ENCODE measurements at places on chromosomes 11 and 22.

GRCh38 chr11:15821451-15821850 is 534.9 kb downstream of the SOX6 start:
- no peak for DNase-seq

DNA sequence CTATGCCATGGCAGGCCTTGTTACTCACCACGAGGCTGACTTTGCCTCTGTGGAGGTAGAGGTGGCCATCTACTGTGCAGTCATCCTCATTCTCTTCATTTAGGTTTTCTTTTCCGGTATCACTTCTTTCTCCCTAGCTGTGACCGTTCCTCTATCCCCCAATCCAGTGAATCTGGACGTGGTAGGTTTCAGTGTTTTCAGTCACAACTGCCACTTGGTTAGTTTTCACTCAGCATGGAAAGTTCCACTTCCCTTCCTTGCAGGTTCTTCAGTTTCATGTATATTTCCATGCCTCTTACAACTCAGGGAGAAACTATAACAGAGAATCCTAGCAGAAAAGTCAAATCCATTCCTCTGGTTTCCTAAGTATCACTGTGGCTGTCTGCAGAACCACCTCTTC is 1.9 kb downstream of the HPS4 start:
- no peak for DNase-seq

GRCh38 chr11:75328426-75329277 is 22.8 kb downstream of the ARRB1 start:
- DNase-seq, result no peak

GRCh38 chr11:65373839-65374580 is 8.4 kb downstream of the SLC25A45 start:
- DNase-seq, result no peak

GRCh38 chr11:827146-827896 is 398 bp upstream of the CRACR2B start:
- no peak for DNase-seq

GRCh38 chr11:126134461-126135155 is 71.9 kb upstream of the CDON start:
- DNase-seq, result no peak

GRCh38 chr11:111945198-111945597 is 8.1 kb downstream of the DIXDC1 start:
- DNase-seq, result no peak

- no peak for DNase-seq
Measured at GRCh38 chr11:47928426-47928825, 51.9 kb upstream of the PTPRJ start.

GRCh38 chr11:35227576-35228327 is 88.8 kb downstream of the CD44 start:
- no peak for DNase-seq

- no peak for DNase-seq
Measured at GRCh38 chr11:84419616-84420015, 1133.4 kb upstream of the CCDC90B start.

DNA sequence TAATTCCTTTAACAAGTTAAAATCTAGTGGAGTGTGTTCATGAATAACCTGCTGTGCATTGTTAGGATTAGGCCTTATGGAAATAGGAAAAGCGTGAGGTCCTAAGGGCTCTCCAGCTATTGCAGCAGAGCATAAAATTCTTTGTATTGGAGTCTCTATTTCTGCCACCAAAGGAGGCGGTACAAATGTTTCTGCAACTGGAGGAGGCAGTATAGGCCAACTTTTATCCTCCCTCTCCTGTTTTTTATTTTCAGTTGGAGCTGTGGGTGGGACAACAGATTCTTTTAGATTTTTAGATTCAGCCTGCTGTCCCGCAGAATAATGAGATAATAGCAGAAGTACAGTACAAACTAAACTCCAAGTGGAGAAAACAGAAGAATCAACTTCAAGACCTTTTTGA is 26.2 kb downstream of the OR10A6 start:
- DNase-seq, result no peak

DNA sequence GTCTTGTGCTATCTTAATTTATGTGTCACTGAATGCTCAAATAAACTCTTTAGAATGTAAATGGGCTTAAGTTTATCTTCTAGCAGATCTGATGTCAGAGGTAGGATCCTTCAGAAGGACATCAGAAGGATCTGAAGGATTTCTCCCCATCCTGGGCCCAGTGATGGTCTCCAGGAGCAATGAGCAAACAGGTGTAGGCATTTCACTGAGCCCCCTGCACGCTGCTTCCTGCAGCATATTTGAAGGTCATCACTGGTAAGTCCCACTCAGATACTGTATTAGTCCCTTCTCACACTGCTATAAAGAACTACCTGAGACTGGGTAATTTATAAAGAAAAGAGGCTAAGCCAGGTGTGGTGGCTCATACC is 4.5 kb downstream of the GSTP1 start:
- no peak for DNase-seq

GRCh38 chr11:95093548-95093947 is 3.9 kb downstream of the ENDOD1 start:
- no peak for DNase-seq

DNA sequence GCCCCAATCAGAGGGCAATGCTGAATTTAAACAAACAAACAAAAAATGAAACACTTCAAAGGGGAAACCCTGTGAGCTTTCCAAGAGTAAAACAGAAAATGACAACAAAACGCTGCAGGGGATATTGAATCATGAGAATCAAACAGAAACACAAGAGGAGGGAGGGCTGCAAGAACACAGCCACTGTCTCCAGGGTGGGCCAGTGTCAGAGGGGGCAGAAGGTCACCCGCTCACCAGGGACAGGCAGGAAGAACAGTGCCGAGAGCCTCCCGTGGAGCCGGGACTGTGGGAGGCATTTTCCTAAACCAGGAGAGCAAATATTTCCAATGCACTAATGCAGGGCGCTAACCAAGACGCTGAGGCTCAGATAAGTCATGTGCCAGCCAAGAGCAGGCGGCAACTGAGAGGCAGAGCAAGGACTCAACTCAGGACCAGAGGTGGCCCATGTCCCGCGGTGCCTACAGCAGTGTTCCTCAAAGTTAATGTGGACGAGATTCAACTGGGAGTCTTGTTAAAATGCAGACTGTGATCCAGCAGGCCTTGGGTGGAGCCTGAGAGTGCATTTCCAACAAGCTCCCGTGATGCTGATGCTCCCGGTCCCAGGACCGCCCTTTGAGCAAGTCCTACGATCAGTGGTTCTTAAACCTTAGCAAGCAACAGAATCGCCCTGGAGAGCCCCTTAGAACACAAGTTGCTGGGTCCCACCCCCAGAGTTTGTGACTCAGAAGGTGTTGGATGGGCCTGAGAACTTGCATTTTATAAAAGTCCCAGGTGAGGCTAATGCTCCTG is 197.2 kb downstream of the TENM4 start:
- no peak for DNase-seq

- no peak for DNase-seq
Measured at GRCh38 chr11:122081073-122081472, 34.9 kb downstream of the BLID start.

DNA sequence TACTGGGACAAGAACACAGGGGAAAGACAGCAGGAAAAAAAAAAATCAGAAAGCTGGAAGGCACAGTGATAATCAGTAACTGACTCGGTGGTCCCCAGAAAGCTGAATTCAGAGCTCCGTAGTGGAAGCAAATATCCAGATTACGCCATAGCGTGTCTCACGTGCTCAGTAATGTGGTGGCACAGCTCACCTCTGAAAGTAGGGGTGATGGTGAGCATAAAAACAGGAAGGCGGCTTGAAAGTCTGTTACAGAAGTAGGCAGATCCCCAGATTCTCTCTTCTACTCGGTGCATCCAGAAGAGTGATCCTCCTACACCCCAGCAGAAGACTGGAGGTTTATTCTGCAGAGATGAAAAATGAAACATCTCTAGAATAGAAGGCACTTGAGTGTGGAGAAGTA is 11.1 kb upstream of the OR8B3 start:
- DNase-seq, result no peak

DNA sequence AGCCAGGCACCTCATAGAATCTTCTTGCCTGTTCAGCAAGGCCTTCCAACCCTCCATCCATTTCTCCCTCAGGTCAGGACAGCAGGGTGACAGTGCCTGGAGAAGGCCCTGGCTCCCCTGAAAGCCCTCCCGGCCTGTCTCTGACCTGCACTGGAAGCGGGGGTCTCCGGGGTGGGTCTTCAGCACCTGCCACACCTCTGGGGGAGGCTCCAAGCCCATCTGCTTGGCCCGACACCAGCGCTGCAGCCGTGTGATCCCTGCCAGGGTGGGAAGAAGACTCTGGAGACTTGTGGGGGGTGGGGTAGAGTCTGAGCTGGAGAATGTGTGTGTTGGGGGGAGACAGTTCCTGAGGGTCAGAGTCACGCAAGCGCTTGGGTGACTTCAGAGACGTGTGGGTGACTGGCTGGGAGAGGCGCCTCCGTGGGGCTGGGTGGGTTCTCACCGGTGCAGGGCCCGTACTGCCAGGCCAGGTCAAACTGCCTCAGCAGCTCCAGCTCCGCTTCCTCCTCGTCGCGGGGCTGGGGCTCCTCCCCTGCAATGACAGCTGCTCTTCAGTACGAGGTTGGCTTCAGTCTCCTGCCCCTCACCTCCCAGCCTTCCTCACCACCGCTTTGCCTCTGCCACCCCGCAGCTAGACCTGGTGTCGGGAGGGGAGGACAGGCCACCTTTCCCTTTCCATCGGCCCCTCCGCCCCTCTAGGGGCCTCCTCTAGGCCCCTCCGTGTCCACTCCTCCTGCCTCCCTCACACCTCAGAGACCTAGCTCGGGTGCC is 615 bp downstream of the POLD4 start:
- no peak for DNase-seq

- no peak for DNase-seq
Measured at GRCh38 chr22:46251266-46251665, 1.2 kb upstream of the CDPF1 start.

DNA sequence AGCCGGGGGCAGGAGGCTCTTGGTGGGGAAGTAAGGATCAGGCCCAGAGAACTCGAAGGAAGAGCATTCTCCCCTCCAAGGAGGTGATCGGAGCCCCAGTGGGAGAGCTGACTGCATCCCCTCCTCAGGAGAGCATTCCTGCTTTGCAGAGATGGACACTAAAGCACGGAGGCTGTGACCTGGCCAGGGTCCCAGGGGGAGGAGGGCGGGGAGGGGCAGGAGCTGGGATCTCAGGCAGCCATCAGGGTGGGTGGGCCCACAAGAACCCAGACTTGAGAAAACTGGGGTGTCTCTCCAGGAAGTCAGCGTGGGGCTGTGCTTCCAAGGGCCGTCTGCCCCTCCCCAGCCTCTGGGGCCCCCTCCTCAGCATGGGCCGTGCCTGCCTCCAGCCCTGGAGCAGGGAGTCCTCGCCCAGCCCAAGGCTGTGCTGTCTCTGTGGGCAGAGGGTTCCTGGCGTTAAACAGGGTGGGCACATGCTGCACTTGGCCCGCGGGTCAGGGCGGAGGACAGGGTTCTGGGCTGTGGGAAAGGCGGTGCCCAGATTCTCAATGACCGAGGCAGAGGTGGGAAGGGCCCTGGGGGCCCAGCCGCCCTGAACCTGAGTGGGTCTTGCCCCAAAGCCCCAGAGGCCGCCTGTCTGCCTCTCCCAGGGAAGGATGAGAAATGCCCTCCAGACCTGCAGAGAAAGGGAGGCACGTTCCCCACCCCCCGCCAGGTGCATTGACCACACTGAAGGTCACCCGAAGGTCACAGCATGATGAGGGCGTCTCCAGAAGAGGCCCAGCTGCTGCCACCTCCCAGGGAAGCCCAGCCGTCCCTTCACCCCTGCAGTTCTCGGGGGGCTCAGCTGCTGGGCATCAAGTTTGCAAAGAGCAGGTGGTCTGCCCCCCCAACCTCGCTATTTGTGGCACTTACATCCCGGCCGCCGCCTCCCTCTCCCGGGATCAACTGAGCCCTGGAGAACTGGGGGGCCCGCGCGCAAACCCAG is 643 bp downstream of the CEND1 start:
- DNase-seq, result no peak

DNA sequence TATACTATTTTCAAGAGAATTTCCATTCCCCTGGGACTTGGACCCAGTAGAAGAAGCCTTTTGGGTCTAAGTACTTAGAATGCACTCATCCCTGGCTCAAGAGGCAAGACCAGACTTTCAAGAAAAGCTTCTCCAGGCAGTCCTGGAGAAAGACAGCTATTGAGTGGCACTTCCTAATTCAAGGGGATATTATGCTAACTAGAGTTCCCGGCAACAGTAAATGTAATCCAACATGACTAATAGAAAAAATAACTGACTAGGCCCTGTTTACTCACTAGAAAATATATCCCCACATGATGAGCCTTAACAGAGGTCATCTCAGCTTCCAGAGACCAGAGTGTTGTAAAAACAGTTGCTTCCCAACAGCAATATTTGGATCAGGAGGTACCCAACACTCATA is 47.2 kb upstream of the AKIP1 start:
- no peak for DNase-seq

GRCh38 chr11:100832829-100833228 is 145.7 kb downstream of the ARHGAP42 start:
- DNase-seq, result no peak

DNA sequence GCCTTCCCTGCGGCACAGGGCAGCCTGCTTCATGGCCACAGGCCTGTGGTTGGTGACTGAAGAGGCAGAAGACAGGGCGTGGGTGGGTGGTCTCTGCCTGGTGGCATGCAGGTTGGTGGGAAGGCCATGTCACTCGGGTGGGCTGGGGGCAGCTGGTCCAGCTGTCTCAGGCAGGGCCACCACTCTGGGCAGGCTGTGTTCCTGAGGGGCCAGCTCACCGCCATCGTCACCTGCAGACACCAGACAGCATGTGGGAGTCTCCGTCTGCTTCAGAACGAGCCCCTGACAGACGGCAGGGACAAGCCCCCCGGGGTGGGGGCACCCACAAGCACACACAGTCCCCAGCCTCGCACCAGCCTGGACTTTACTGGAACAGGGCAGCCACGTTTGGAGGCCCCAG is 750.1 kb downstream of the BRD1 start:
- DNase-seq, result no peak

- DNase-seq, result no peak
Measured at GRCh38 chr22:27669798-27670599, 131.6 kb downstream of the MN1 start.

DNA sequence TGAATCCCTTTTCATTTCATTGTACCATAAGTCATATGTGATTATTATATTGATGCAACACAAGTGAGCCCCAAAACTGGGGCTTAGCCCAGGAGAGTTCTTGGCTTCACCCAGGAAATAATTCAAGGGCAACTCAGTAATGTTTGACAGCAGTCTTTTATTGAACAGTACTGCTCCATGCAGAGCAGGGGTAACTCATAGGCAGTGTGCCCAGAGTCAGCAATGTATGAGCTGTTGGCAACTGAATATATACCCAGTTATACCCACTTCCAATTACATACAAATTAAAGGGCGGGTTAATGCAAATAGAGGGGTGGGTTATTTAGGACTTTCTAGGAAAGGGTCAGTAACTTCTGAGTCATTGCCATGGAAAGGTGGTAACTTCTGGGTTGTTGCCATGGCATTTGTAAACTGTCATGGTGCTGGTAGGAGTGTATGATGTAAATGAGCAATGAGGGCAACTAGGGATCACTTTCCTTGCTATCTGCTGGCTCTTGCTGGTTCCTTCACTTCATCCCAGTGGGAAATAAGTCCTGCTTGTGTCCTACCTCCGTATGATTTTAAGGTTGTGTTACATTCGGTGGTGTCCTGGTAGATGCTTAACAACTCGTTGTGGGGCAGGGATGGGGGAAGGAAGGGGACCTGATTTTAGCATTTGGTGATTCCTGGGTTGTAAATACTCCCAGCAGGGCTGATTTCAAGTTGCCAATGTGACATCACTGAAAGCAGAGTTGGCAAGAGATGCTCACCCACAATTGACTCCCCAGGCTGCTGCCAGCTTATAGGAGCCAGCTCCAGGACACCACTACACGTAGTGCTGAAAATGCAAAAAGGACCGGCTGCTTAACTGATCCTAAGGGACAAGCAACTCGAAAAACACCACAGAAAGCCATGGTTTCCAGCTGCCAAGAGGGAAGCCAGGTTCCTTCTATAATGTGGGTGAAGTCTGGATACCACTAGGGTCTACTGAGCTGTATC is 70.1 kb downstream of the SYT9 start:
- DNase-seq, result no peak
